ENCODE measurements at places on chromosomes 4 and X.

DNA sequence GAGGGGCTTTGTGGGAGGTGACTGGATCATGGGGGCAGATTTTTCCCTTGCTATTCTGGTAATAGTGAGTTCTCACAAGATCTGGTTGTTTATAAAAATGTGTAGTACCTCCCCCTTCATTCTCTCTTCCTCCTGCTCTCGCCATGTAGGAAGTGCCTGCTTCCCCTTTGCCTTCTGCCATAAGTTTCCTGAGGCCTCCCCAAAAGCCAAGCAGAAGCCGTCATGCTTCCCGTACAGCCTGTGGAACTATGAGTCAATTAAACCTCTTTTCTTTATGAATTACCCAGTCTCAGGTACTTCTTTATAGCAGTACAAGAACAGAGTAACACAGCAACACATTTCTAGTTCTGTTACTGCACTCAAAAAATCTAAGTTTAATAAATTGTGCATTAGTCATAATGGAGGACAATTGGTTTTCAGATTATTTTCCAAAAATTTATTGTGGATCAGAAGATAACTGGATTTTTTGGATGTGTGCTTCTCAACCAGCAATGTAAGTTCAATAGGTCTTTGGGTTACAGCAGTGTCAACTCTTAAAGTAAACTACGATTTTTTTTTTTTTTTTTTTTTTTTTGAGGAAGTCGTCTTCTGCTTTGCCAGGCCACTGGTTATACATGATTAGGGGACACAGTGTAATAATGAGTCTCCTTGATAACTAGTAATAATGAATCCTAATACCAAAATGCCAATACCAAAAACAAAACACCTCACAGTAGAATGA, 69.9 kb downstream of the CHIC2 start:
- no peak for DNase-seq

- DNase-seq: no peak
These were observed 135.6 kb downstream of the CHIC2 start for GRCh38 chr4:53928825-53929224.

DNA sequence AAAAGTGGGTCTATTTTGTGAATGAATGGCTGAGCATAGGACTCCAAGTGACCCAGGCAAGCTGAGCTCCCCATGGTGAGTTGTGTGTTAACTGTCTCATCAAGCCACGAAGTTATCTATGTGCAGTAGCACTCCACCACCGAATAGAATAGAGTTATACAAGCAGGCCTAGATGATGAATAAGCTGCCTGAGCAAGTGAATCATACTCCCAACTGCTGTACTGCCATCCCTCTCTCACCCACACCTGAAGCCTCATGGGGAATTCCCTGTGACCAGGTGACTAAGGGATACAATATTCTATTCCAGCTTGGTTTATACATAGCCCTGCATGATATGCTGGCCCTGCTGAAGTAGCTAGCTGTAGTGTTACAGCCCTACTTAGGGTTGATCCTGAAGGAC, 38.7 kb downstream of the KDM5C start:
- no peak for DNase-seq

- no peak for DNase-seq
These were observed 140.3 kb upstream of the PGRMC2 start for GRCh38 chr4:128427832-128428366.

- DNase-seq: no peak
These were observed 91.3 kb downstream of the PPP1R2C start for GRCh38 chrX:42686706-42687105.

DNA sequence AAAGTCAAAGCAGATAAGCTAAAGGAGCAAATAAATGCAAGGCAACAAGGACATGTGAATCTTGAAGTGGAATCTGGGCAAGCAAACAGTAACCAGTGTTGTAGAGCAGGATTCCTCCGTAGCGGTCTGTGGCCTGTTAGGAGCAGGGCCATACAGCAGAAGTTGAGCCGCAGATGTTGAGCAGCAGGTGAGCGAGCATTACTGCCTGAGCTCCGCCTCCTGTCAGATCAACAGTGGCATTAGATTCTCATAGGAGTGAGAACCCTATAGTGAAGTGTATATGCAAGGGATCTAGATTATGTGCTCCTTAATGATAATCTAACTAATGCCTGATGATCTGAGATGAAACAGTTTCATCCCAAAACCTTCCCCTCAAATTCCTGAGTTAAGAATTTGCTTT, 550.7 kb downstream of the ADGRL3 start:
- DNase-seq: no peak

DNA sequence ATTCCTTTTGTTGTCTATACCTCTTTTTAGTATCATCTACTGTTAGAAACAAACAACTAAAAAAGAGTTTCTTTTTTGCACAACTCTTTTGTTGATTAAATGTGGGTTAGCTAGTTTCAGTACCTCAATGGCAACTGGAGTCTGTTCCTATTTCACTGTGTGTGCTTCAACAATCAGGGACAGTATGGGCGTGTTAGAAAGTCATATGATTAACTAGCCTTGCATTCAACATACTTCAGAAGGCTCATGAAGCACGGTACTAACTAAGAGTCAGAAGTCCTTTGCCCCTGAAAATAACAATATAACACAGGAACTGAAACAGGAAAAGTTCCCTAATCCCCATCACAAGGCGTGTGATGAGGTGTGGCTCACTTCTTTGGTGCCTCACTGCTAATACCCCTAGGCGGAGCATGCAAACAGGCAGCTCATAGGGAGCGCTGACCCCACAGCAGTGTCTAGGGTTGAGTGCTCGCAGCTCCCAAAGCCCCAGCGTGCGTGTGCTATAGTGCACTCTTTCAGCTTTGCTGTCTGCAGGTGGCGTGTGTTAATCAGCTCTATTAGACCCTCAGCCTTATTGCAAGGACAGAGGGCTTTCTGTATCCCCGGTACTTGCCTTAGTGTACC, 203.1 kb upstream of the NDST3 start:
- no peak for DNase-seq
